ENCODE measurements at places on chromosomes 2 and 18. TPM values are rescaled to one million over a fixed set of nuclear protein-coding genes. Genes with fewer than 3 reads are reported as not detected.

Gene HRH4
- not detected for total RNA-seq

DNA sequence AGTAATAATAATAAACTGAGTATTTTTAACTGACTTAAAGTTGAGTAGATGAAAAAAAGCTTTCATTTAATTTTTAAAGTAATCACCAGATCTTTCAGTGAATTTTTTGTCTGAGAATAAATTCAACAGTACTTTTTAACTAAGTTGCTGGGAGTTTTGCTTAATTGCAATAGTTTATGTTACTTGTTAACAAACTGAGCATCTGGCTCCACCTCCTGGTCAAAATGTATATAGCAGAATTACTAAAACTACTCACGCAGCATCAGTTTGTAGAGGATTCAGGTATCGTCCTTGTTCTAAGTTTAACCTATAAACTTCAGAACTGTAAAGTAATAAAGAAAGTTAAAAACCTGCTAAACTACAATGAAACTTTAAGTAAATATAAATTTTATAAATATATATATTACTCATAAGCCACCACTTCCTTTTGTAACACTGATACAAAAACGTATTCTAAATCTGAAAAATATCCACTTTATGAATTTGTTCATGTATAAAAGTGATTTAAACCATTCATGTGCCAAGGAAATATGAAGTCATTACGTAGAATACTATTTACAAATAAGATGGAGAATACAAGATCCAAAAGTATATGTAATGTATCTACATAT lies 21.3 kb downstream of the NOL10 start:
- DNase-seq, result peak; percentile 50

- no peak for DNase-seq
Measured at GRCh38 chr2:3779496-3780049, 76.2 kb downstream of the DCDC2C start.

- DNase-seq, result no peak
Measured at GRCh38 chr2:232652505-232652851, 19.1 kb downstream of the EFHD1 start.

Measured in M059J (cell line).